ENCODE measurements at places on chromosomes 4 and X.

DNA sequence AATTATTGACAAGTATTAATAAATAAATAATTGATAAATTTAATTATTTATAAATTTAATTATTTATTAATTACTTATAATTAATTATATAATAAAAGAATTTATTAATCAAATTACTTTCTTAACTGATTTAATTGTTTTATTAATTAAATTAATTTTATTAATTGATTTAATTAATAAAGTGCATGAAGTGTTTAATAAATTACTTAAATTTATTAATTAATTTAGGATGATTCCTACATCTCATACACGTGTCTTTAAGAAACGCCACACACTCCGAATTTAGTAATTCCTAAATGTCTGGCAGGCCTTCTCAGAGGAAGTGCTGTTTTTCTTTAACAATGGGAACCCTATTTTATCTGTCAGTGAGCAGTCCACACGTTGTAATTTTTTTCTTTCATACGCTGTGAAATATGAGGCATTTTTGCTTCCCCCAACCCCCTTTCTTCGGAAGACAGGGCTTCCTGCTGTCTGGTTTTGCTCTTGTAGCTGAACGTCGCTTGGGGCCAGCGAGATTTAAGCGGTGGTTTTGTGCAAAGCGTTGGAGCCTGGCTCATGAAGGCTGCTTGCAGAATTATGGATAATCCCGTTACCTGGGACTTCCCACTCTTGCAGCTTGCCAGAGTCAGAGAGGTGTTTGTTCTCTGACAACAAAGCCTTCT, 46.8 kb downstream of the CRLF2 start:
- DNase-seq, result no peak

- peak; percentile 54 for DNase-seq
Measured at GRCh38 chrX:48957477-48957826, at the start of gene OTUD5. OTUD5 (minus strand) TSS chrX:48957607; CDS start chrX:48957570, 37 bp downstream.

GRCh38 chr4:118114720-118115119, 80.4 kb downstream of the NDST3 start:
- DNase-seq, result no peak

DNA sequence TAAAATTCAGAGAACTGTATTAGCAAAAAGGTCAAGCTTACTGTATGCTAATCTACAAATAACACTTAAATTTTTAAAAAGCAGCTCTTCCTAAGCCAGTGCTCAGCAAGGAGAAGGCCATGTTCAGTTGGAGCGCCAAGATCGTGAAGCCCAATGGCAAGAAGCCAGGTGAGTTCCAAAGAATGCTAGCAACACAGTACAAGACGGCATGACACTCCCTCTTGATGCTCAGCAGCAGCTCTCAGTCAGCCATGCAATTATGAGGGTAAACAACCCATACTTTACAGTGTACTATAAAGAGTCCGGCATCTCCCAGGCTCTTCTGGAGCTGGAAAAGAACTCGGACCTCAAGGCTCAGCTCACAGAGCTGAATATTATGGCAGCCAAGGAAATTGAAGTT, 34.9 kb downstream of the STX18 start:
- no peak for DNase-seq
